ENCODE measurements at places on chromosomes 13 and 19.

DNA sequence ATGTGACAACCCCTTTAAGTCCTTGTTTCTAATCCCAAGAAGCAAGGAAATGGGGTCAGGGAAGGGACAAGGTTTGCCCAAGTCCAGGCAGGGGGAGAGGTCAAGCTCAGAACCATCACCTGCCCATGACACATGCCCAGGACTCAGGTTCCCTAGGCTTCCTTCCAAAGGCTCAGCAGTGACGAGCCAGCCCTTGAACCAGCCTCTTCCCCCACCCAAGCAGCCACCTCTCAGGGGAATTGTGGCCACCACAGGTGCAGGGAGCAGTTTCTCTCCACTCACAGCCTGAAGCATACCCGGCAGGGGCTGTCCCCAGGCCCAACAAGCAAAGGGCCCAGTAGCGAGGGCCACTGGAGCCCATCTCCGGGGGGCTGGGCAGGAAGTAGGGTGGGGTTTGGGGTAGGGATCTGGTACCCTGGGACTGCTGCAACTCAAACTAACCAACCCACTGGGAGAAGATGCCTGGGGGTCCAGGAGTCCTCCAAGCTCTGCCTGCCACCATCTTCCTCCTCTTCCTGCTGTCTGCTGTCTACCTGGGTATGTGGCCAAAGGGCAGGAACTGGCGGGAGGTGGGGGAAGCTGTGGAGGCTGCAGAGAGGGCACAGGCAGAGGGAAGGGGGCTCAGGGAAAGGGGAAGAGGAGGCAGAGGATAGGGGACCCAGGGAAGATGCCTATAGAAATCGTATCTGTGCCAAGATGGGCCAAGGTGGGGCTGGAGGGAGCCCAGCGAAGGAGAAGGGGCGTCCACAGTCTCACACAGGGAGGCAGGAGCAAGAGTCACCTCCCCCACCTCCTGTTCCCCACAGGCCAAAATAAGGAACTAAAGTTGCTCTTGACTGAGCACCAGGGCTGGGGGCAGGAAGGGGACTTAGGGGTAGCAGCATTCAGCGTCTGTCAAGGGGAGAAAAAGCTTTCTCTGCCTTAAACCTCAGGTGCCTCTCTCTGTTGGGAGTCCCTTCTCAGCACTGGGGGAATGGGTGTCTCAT is at the start of gene CD79A:
Gene CD79A (plus strand): TSS at position 433 of the 986 bp plus-strand sequence. CDS start 26 bp downstream, at position 459.
- DNase-seq, result no peak

- DNase-seq, result no peak
These were observed 234.9 kb downstream of the TEX29 start for GRCh38 chr13:111555268-111555808.

DNA sequence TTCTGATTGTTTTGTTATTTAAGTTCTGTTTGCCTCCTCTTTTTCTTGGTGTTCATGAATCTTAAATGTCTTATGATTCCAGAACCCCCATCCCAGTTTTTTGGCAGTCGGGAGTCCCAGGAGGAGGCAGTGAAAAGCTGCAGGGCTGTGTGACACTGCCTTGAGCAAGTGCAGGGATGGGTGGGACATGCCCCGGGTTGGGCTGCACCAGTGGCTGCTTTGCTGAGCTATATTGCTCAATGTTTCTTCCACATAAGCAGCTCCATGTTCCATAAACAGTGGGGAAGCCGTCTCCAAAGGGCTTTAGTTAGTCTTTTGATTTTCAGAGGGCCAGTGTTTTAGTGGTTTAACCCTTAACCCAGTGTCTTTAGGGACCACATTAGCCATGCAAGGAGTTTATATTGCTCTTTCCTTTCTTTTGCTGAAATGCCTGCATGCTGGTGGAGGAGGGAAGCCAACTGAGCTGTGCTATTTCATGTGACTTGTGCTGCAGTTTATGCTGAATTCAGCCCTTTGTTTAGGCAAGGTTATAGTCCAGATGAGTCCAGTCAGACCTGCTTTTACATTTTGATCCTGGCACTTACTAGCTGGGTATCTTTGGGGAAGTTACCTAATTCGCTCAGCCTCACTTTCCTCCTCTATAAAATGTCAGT is 13.1 kb downstream of the ATP8A2 start:
- no peak for DNase-seq

- DNase-seq, result no peak
These were observed 319.7 kb downstream of the KCNRG start for GRCh38 chr13:50334944-50335343.

DNA sequence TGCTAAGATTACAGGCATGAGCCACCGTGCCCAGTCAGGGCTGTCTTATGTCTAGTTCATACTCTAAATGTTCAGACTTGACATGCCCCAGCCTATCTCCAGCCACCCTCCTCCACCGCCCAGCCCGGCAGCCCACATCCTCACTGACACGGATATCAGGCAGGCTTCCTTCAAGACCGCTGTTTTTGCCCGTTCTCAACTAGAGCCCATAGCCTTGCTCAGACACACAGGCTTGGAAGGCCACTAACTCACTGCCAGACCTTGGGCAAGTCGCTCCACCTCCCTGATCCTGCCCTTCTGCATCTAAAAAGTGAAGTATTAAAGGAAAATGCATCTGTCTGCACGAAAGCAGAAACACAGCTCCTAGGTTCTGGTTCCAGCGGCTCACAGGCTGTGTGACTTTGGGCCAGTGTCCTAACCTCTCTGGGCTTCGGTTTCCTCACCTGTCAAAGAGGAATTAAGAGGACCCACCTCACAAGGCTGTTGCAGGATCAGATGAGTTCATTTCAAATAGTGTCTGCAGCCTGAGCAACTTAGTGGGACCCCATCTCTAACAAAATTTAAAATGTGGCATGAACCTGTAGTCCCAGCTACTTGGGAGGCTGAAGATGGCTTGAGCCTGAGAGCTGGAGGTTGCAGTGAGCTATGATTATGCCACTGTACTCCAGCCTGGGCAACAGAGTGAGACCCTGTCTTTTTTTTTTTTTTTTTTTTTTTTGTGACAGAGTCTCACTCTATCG is 14.5 kb upstream of the CERS4 start:
- no peak for DNase-seq

DNA sequence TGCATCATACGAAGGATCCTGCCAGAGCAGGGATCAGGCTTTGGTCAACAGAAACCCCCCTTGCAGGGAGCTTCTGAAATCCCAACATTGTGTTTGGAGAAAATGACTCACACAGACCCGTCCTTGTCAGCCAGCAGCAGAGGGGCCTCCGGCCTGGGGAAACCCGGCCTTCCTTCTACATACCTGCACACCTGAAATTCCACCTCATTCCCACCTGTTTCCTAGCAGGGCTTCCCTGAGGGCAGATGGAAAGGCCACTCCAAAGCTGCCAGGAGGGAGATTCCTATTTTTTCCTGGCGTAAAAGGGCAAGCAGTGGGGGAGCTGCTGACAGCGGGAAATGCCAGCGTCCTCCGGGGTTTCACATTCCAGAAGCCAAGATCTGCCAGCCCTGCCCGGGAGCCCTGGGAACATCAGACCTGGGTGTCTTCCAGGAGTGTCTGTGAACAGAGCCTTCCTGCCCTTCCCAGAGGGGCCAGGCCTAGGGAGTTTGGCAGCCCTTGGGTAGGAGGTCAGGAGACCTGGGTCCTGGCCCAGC is 3.0 kb upstream of the IGFL1 start:
- DNase-seq, result no peak

DNA sequence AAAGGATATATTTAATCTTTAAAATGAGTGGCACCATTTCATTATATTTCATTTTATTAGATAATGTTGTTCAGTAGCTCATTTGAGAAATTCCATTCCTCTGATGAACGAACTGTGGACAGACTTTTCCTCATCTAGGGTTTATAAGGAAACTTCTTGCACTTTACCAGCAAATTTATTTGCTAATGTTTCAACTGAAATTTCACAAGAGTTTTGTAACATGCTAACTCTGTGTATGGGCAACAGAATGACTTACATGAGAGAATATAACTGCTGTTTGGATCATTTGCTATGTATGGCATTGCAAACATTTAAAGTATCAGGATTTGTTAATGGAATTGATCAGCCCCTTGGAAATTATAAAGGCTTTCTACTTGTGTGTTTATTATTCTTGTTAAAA is 3.7 kb upstream of the IRS2 start:
- DNase-seq, result no peak

GRCh38 chr13:41326661-41327060 is 15.6 kb downstream of the NAA16 start:
- no peak for DNase-seq

DNA sequence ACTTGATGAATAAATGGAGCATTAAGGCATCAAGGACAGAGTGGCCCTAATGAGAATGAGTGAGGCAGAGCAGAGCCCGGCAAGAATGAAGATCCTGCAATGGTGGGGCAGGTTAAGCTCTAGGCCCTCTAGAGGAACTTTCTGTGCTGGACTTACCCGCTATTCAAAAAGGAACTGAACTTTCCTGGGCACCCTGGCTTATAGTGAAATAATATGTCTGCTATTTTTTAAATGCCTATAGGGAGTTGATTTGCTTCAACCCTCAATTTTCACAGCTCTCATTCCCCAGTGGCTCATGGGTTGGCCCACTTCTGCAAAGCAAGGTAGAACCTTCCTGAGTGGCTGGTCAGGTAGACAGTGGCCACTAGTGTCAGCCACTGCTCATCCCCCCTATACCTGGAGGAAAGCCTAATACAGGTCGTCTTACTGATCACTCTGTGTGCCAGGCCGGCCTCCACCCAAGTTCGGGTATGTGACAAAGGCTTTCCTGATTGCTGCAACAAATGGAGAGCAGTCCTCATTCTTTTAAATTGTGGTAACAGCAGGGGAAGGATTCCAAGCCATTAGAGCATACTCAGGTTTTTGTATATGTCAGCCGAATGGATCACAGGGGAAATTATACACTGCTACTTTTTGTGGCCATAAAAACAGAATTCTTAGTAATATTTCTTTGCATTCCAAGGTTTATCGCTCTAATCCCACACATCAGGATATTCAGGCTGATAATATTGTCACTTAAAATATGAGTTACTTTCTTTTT is 103.0 kb downstream of the KL start:
- DNase-seq, result no peak

DNA sequence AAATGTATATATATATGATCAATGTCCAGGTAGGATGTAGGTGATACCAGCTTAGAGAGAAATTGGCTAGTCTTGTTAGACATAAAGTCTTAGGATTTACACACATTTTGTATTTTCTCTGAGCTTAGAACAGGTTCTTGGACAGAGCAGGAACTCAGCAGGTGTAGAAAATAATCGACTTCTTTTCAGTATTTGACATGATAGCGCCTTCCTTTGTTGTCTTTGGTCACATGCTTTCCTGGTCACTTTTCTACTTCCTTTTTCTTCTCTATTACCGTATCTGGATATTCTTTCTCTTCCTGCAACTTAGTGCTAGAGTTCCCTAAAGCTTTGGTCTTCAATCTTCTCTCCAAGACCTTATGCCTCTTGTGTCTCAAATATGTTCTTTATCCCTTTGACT is 107.4 kb downstream of the LRCH1 start:
- no peak for DNase-seq

DNA sequence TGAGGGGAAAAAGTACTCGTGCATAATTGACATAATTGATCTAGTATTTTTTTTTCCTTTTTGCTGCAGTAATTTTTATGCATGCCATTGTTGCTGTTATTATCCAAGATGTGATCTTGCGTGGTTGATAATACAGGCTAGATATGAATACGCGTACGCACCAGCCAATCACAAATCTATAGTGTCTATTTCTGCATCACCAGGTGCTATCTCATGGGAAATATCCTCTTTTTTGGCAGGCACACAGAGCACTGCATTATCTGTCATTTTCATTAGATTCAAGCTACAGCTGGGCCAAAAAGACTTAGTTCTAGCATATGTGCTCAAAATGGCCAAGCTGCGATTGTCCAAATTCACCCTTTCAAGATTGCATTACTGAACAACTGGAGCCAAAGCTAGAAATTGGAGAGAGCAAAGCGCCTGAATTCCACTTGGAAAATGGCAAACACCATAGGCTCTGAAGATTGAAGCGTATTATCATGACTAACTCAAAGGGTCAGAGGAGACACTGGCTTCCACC is 181.1 kb downstream of the TSHZ3 start:
- no peak for DNase-seq

- DNase-seq, result no peak
These were observed 27.1 kb upstream of the URI1 start for GRCh38 chr19:29914933-29915332.

DNA sequence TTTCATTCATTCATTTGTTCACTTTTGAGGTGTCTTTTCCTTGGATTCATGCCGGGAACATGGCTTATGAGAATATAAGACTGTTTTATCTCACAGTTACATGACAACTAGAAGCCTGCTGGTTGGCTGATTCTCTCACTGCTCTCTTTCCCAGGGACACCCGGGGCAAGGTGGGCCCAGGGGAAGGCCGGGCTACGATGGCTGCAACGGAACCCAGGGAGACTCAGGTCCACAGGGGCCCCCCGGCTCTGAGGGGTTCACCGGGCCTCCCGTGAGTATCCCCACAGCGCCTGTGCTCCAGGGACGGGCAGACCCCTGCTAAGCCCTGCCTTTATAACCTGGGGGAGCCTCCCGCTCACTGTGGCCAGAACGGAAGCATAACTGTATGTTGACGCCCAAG is 121.2 kb downstream of the COL4A2 start:
- DNase-seq, result no peak

DNA sequence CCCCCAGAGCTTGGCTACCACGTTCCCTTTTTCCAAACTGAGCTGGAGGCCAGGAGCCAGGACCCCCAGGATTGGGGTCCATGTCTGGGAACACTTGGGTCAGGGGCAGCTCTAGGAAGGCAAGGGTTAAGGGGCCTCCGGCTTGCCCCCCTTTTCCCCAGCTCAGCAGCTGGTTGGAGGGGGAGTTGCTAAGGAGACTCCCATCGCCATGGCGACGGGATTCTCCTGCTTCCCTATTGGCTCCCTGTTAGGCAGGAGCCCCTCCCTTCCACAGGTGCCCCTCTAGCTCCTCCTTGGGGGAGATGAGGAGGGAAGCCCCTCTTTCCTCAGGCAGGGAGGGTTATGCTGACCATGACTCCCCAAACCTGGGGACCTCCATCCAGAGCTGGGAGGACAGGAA is 33.9 kb downstream of the PDE4A start:
- DNase-seq, result peak; percentile 19

DNA sequence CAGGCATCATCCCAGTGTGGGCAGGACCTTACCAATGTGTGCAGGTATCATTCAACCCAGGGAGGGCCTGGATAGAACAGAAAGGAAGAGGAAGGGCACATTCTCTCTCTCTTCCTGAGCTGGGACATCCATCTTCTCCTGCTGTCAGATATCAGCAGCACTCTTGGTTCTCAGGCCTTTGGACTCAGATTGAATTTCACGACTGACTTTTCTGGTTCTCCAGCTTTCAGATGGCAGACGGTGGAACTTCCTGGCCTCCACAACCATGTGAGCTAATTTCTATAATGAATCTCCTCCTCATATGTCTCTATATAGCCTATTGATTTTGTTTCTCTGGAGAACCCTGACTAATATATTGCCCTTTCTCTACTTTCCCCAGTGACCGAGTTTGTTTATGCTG is 77.3 kb downstream of the OLFM4 start:
- DNase-seq, result no peak

GRCh38 chr13:25135896-25136295 is 36.2 kb downstream of the AMER2 start:
- DNase-seq, result no peak

GRCh38 chr19:5627395-5627904 is 4.6 kb downstream of the SAFB start:
- DNase-seq, result peak; percentile 17
